Fibroblast of gingiva (primary cell): ENCODE measurements at places on chromosomes 5 and 9.
A peak's percentile ranks its signal among the peaks of the same experiment; 100 is the strongest.

DNA sequence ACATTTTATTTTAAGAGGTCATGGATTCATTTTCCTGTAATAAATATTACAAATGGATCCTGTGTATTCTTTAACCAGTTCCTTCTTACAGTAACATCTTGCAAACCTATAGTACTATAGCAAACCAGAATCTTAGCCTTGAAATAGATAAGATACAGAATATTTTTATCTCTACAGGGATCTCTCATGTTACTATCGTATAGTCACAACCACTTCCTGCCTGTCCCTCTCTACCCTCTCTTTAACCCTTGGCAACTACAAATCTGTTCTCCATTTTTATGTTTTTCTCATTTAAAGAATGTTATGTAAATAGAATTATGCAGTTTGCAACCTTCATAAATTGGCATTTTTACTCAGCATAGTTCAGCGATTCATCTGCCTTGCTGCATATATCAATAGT is 454.0 kb downstream of the DIRAS2 start:
- DNase-seq, result no peak

- no peak for DNase-seq
Observed at GRCh38 chr9:133714606-133715294, 23.4 kb downstream of the SARDH start.

DNA sequence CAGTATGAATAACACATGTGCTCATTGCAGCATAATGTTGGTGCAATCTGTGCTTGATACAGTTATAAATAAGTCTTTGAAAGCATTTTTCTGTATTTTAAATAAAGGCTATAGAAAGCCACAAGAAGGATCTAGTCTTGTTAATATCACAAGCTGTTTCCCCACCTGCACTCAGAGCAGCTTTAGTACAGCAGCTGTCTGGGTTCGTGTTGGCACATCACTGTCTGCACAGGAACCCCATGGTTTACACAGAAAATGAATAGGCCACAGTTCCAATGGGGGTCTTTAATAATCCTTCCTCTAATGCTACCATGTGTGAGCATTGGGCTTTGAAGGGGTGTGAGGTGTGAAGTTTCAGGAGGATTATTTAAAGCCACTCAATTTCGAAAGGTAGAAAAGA is 2269.7 kb downstream of the MAT2B start:
- DNase-seq, result no peak

- DNase-seq, result peak; percentile 20
Observed at GRCh38 chr5:115600766-115601165, 1.5 kb downstream of the TICAM2 start.

- DNase-seq, result peak; percentile 43
Observed at GRCh38 chr5:115838885-115839518, 2.4 kb downstream of the ATG12 start.

DNA sequence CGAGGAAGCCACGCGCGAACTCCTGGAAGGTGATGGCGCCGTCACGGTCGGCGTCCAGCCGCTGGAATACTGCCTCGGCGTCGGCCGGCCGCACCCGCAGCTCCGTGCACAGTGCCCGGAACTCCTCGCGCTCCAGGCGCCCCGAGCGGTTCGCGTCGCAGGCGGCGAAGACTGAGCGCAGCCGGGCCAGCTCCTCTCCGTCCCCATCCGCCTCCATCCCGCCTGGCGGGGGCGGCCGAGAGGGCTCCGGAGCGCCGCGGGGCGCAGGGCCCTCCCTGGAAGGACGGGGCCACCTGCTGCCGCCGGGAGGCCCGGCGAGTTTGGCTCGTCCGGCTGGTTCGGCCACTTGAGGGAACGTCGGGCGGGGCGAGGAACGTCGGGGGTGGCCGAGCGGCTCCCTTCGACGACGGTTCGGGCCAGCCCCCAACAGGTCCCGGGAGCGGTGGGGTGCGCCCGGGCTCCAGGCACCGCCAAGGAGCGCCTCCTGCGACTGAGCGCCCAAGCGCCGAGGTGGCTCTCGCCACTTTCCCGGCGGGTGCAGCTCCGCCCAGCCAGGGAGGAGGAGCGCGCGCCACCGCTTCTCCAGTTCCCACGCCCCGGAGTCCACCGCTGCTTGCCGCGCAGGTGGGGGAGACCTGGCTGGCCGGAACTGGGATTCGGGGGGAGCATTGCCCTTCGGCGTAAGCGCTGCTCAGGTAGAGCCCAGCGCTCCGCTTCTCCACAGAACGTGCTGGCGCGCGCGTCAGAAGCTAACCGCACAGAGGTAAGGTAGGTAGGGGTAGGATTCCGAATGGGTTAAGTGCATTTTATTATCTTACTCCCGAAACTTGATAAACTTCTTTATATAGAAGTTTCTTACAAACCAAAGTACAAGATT is at the start of gene RASEF:
RASEF (minus strand) TSS at position 492 of the 877 bp plus-strand sequence; CDS start at position 217, 275 bp downstream.
- DNase-seq, result peak; percentile 14

DNA sequence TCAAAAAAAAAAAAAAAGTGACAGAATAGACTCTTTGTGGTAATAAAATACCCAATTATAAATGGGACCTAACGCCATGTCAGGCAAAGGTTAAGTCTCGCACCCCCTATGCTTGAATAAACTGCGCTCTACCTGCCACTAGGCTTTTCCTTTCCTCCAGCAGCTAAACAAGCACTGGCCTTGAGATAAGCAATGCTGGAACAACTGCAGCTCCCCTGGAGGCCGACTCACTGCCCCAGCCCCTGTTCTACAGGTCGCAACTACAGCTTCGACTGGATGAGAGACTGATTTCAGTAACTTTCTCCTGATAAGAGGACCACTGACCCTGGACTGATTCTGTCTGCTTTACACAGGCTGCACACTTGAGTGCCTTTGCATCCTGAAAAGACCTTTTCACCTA is 210.2 kb downstream of the HSPA4 start:
- no peak for DNase-seq

GRCh38 chr5:80508844-80509243 is 20.9 kb downstream of the FAM151B start:
- DNase-seq, result no peak

DNA sequence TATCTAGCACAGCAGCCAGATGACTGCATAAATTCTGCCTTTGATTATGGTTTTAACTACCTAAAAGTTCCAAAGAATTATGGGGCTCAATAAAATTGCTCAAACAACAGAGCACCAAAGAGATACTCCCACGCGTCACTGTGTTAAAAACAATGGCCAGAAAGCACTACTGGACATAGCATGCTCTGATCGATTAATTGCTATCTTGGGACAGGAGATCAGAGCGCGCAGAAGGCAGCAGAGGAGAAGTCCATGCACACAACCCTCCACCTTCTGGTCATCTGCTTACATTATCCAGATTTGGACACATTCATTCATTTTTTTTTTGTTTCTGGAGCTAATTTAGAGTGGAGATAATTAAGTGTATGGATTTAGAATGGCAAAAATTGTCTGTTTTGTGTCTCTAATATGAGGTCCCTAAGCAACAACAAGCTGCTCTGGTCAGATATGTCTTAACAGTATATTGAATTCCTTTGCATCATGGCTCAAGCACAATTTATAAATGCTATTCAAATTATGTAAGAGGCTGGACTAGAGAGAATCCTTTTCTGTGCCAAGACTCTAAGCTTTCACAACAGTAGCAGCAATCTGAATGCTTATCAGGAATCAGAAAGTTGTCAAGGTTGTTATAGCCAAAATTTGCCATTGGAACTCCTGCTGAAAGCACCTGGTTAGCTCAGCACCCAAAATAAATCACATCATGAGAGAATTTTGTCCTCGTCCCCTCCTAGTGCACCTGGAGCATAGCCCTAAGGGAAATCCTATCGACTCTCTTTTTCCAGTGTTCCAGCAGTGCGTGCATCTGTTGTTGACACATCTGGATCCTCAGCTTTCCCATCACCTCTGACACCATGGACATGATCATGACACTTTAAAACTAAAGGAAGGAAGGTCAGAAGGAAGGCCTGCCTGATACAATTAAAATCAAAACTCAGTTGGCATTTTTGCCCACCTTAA is 98.6 kb upstream of the HMHB1 start:
- peak; percentile 85 for DNase-seq

DNA sequence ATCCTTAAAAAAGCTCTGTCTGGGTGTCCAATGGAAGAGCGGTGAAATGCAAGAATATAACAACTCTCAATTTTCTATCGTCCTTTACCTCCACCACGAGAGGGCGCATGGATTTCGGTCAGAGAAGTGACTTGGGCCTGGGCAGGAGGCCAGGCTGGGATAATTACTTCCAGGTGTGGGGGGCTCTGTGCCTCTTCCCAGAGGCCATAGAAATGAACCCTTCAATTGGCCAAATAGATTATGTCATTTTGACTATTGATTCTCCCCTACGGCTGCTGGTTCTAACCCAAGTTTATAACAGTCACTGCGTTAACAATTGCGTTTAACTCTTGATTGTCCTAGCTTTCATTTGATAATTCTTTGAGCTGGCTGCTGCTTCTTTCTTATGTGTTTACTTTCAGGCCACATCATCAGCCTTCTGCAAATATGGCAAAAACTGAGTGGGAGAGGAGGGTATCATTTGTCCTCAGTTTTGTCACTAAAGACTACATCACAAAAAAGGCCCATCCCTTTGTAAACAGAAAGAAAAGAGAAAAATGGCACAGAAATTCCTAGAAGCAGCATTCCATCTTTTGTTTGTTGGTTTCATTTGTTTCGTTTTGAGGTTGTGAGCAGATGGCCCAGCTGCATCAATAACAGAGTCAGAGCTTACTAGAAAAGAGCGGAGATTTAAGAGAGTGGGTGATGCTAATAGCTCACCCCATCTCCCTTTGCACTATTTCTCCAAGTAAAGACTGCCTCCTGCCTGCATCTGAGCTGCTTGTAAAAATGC is 45.4 kb upstream of the ZFR start:
- DNase-seq, result peak; percentile 83

GRCh38 chr5:75279321-75279720 is 42.6 kb upstream of the ANKRD31 start:
- DNase-seq, result no peak

DNA sequence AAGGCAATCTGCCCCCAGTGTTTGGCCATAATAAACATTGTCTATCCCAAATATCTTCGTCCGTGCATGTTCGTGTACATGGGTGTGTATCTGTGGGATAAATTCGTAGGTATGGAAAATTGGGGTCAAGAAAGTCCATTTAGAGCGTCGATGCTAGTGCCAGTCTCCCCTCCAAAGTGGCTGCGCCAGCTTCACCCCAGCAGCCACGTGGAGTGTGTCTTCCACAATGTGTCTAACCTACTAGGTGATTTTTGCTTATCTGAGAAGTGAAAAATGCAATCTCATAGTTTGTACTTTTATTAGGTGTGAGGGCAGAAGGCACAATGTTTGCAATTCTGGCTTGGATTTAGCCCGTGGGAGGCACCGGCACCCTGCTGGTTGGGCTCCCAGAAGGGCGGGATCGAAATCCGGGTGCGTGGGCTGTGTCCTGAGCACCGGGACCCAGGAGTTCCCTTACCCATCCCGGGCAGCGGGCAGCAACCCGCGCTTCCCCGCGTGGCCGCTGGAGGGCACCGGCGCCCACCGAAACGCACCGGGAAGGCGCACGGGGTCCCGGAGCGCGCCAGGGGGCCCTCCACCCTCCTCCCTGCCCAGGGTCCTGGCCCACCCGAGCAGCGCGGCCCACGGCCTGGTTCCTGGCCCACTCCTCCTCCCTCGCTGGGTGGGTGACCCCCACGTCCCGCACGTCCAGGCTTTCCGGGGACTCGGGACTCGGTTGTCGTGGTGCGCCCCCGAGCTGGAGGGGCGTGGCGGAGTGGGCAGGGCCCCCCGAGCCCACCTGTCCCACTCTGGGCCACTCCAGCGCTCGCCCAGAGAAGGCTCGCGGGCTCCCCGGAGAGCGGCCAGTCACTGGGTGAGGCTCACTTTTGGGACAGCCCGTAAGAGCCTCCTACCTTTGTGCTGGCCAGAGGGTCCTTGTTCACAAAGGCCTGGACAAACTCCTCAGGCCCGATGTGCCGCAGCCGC is 55.4 kb upstream of the RNF130 start:
- DNase-seq, result no peak

- peak; percentile 77 for DNase-seq
Observed at GRCh38 chr5:82421119-82421518, 143.0 kb upstream of the RPS23 start.

- peak; percentile 37 for DNase-seq
Observed at GRCh38 chr5:177479774-177480173, 6.3 kb upstream of the DBN1 start.

GRCh38 chr9:93297659-93298497 is 113.9 kb downstream of the WNK2 start:
- DNase-seq, result no peak

DNA sequence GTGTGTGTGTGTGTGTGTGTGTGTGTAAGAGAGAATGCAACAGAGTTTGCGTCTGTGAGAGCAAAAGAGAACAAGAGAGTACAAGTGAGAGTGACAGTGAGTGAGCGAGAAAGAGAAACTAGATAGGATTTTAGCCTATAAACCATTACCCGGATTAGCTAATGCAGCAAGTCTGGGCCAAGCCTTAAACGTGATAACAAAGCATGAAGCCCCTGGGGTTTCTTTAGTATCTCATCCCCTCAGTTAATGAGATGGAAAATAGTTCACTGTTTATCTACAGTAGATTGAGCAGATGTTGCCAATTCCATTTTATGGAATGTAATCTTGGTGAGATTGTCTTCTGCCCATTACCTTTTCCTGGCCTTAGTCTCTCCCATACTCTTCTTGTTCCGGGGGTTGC is 114.5 kb downstream of the MAT2B start:
- no peak for DNase-seq

- DNase-seq, result no peak
Observed at GRCh38 chr5:145743396-145744061, 91.6 kb downstream of the PRELID2 start.
